ENCODE measurements at places on chromosomes 1 and 21.
A peak's percentile ranks its signal among the peaks of the same experiment; 100 is the strongest.

DNA sequence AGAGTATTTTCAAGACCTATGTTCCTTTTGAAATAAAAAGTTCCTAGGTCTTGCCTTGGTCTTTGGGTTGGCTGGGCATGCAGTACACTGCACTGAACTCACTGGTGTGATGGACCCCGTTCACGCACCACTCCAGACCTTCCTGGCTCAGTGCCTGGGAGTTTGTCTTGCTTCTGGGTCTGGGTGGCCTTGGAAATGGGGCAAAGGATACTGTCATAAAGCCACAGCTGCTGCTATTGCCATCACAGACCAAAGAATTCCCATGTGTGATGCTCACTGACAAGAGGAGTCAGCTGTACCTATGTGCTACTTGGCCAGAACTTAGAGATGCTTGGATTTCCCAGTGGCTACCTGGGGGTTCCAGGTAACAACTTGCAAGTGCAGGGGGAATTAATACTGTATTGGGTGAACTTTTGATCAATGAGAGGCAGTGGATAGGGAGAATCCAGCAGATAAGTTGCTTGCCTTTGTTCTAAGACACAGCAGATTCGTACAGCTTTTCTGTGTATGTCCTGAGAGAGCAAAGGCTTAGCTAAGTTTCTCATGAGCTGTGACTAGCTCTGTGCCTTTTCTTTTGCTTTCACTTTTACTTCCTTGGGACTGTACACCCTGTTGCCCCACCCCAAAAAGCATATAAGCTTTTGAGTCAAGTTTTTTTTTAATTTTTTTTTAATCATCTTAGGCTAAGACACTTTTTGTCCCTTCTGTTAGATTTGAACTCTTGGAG, 115.3 kb downstream of the RUNX1 start:
- no peak for DNase-seq

- DNase-seq, result peak; percentile 41
These were observed 76.7 kb downstream of the ARHGEF16 start for GRCh38 chr1:3530926-3531818.

GRCh38 chr1:17566892-17567291, 27.4 kb downstream of the ARHGEF10L start:
- DNase-seq, result no peak

DNA sequence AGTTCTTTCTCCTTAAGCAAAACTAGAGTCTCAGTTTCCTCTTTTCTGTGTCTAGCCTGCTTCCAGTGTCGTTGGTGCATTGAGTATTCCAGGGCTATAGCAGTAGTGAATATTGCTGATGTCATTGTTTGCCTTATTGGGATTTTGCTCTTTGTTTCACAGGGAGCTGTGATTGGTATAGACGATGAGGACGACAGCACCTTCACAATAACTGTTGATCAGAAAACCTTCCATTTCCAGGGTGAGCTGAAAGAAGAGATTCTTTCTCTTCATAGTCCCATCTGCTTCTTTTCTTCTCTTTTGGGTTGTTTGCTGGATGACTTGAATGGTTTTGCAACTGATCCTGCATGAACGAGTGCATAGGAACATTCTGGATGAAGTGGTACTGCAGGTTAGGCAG, 52.4 kb downstream of the OSBPL9 start:
- DNase-seq, result no peak

DNA sequence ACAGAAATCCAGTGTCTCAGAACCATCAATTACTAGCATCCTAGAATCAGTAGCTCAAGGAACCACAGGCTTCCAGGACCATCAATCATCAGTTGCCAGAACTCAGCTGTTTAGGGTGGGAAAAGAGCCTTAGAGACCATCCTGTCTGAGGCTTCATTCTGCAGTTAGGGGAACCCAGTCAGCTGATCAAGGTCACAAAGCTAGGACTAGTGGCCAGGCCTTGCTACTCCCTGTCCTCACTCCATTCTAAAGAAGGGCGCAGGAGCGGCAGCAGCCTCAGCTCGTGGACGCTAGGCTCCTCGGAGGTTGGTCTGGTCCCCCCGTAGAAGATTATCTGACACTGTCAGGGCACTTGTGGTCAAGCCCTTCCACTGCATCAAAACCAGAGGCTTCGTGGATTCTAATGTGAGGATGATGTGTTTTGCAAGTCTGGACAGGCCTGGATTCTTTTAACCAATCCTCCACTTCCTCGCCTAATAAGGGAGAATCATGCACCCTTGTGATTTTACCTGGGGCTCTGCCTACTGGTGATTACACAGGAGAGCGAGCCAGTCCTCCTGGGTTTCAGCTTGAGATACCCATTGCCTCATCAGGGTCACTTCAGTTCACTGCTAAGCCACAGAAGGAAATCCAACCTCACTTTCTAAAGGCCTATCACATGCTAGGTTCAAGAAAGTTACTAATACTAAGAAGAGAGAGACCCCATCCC, 41.7 kb upstream of the IFFO2 start:
- DNase-seq, result no peak

GRCh38 chr1:159092036-159092760, 15.6 kb upstream of the AIM2 start:
- peak; percentile 84 for DNase-seq

DNA sequence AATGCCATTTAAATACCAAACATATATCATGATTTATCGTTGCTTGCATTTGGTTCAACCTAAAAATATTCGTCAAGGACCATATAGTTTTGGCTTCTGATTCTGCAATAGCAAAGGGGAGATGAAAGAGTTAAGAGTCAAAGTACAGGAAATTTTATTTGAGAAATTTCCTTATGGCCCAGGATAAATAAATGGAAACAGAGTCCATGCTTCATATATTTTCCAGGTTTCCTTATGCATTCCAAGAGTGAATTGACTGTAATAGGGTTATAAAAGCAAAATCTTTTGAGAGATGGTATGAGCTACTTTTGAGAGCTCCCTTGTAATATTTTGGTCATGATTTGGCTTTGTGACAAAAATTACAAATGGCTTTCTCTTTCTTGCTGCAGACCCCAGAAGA, 140.1 kb downstream of the HMCN1 start:
- DNase-seq, result no peak

DNA sequence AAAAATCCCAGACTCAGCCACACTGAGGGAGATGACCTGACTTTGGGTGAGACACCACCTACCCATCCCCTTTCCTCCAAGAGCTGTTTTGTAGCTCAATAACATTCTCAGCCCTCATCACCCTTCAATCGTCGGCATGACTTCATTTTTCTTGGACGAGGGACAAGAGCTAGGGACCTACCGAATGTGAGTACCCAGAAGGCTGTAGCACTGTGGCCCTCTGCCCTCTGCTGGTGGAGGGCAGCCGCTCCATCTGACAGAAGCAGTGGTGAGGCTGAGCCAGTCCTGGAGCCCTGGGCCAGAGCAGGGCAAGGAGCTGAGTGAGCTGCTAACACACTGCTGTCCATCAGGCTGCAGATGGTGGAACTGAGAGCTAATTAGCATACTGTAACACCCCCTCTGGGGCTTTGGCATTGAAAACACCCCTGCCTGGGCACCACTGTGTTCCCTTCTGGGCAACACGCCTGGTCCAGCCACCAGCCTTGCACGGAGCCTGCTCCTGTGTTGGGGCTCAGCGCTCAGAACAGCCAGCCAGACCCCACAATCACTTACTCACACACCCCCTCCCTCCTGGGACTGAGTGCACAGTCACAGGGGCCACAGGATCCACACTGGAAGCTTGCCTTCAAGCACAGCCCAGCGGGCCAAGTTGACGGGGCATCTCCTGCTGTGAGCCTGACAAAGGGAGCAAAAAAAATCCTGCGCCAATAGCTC, 18.3 kb upstream of the ALPL start:
- DNase-seq, result peak; percentile 90

- DNase-seq, result no peak
These were observed 8.4 kb upstream of the GALNT2 start for GRCh38 chr1:230058626-230059025.

DNA sequence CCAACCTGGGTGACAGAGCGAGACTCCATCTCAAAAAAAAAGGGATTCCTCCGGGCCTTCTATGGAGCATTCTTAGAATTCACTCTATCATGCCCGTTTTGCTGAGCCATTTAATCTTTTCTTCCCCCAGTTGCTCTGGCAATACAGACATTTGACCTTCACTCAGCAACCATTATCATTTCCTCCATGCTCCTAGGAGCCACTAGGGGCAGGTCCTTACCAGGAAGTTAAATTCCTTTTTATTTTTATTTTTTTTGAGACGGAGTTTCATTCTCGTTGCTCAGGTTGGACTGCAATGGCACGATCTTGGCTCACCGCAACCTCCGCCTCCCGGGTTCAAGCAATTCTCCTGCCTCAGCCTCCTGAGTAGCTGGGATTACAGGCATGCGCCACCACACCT, 9.7 kb upstream of the CGN start:
- no peak for DNase-seq

DNA sequence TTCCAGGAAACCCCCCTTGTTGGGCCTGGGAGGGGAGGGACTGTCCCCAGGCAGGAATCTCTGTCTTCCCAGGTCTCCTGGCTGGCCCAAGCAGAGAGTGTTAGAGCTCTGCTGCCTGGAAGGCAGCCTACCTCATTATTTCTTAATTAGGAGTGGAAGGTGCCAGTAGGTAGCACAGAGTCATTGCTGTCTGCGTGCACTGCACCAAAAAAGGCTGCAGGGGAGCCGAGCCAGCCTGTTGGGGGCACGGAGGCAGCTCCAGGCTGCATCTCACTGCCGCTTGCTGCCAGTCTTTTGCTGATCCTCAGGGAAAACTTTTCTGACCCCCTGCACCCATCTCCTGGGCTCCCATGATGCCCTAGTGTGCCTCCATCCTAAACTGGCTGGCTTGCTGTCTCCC, 58.1 kb downstream of the LRRN2 start:
- no peak for DNase-seq

GRCh38 chr1:5921671-5922070, 70.6 kb downstream of the NPHP4 start:
- DNase-seq, result peak; percentile 28

GRCh38 chr1:70228670-70229069, 7.5 kb downstream of the SRSF11 start:
- DNase-seq, result no peak

DNA sequence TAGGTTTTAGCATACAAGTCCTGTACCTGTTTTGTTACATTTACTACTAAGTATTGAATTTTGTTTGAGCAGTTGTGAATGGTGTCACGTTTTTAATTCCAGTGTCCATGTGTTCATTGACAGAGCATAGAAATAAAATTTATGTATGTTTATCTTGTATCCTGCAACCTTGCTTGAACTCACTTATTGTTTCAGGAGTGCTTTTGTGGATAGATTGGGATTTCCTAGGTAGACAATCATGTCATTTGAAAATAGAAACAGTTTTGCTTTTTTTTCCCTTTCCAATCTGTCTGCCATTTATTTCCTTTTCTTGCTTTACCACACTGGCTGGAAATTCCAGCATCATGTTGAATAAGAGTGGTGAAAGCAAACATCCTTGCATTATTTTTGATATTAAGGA, 15.0 kb upstream of the ABCG1 start:
- DNase-seq, result no peak

DNA sequence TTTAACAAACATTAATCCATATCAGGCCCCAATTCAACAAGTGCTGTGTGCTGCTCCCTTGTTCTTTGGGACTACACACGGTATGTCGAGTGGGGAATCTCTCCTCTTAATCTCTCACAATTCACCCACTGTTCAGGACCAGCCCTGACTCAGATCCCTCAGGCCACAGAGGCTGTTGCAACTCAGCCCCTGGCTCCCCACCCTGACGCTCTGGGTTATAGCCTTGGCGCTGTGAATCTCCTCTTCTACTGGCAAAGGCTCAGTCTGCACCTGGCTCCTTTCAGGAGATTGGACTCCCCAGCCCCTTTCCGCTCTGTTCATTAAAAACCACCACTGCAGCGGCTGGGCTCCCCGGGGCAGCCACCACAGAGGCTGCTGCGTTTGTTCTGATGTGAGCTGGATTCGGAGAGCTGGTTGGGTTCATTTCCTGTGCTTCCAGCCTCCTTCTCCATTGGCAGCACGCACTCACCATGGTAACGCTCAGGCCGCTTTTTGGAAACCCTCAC, 13.0 kb downstream of the CAPN8 start:
- DNase-seq, result no peak

GRCh38 chr21:32975811-32976431, 49.8 kb upstream of the OLIG2 start:
- DNase-seq, result no peak

GRCh38 chr1:43143441-43143888, 28.6 kb downstream of the EBNA1BP2 start:
- no peak for DNase-seq

GRCh38 chr1:222096476-222096772, 354.5 kb upstream of the DUSP10 start:
- DNase-seq, result no peak

DNA sequence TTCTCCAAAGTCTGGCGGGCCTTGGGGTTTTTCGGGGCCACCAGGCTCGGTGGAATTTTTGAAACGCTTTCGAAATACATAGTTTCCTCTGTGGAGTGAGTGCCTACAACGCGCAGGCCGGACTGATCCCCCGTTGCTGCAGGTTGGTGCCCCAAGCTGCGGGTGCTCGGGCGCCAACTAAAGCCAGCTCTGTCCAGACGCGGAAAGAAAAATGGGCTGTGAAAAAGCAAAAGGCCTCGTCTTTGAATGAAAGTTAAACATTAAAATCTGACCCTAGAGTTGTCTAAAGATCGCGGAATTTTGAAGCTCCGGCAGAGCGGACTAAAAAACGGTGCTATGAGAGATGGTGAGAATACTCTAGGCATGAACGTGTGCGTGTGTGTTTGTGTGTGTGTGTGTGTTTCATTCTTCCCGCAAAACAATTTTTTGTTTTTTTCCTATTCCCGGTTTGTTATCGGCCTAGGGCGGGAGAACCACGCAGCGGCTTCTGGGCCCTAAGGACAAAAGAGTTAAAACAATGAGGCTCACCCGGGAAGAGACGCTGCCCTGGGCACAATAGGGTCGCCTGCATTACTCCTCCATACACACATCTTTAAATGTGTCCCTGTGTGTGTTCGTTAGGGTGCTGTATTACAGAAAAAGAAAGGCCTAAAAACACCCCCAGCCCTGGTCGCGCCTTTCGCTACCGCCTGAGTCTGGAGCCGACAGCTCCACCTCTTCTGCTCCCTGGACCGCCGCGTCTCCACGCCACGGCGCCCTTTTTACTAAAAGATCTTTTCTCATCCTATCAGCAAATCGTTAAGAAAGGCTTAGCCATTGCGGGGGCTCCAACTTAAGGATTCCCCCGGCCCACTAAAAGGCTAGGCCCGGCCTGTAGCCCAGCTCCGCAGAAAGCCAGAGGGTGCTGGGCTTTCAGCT, 3.2 kb downstream of the TBX15 start:
- peak; percentile 44 for DNase-seq

- no peak for DNase-seq
These were observed 6.9 kb downstream of the EPS15 start for GRCh38 chr1:51512120-51512519.

DNA sequence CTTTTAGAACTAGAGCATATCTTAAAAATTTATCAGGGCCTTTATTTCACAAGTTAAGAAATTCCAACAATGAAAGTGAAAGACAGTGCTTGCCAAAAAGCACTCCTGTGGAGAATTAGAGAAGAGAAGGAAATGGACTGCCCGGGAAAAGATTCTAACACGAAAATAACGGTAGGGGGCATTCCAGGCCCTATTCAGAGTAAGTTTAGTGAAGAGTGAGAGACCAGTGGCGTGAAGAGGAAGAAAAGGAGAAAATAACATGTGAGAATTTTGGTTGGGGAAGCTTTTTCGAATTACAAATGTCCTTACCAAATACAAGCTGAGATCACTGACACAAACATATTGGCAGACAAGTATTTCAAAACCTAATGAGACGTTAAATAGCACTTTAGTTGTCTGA, 38.4 kb upstream of the RBM34 start:
- DNase-seq, result peak; percentile 3
